ENCODE measurements at places on chromosomes 7 and 10.

DNA sequence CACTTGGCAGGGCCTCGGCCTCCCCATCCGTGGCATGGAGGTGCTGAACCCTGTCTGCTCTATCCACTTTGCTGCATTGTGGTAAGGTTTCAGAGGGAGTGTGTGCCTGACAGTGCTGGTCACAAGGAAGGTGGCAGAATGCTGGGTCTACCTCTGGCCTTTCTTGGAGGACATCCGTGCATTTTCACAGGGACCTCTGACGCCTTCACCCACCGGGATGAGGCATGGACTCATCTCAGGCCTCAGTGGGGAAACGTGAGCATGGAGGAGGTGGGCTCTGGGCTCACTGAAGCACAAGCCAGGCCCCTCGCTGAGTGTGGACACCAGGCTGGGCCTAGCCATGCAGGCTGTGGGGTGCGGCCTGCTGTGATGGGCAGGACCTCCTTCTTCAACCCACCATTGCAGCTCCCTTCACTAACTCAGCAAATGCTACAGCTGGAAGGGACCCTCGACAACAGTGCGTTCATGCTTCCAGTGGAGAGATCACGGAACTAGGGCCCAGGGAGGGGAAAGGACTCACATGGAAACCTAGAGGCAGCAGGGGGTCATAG, 8.6 kb downstream of the TBATA start:
- no peak for DNase-seq

GRCh38 chr7:151686016-151686766, 166.5 kb upstream of the RHEB start:
- no peak for DNase-seq

DNA sequence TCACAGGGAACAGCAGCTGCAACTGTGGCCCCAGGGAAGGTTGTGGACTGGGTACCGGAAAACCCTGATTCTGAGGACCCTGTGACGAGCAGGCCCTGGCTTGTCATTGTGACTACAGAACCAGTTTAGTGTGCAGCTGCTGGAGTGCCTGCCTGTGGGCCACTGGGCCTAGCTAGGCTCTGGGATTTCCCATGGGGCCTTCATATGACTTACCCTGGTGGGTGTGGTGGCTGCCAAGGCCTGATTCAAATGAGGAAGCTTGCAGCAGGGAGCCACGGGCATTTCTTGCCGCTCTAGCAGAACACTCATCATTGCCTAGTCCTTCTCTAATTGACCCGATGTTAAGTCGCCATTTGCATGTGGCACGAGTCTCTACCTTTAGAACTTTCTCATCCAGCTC, 14.7 kb upstream of the CAMK2G start:
- no peak for DNase-seq

- DNase-seq, result no peak
These were observed 31.5 kb downstream of the NRF1 start for GRCh38 chr7:129642871-129643549.

GRCh38 chr7:101941481-101942383, 124.3 kb downstream of the CUX1 start:
- DNase-seq, result no peak

DNA sequence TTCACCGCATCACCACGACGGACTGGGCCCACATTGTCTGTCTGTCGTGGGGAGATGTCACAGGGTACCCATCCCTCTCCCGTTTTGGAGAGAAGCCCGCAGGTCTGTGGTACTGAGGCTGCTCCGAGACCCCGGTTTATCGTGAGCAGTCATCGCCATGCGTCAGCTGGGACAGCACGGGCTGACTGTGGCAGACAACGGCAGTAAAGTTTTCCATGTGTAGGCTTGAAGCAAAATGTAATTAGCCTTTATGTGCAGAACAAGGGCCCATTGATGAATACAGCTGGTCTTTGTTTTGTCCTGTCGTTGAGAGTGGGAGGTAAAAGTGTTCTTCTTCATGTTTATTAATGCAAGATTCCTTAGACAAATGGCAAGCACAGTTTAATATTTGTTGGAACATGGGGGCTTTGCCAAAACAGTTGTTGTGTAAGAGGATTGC, 167.4 kb upstream of the SH2B2 start:
- no peak for DNase-seq
